Spinal cord (tissue), 10 donors: ENCODE measurements at places on chromosomes 2 and 18.

- no peak for DNase-seq
Measured at GRCh38 chr2:223846515-223846914, 9.1 kb upstream of the AP1S3 start.

GRCh38 chr2:166333801-166334200, 41.9 kb downstream of the SCN9A start:
- no peak for DNase-seq

- DNase-seq = no peak
Measured at GRCh38 chr2:138269765-138270164, 231.8 kb upstream of the SPOPL start.

- no peak for DNase-seq
Measured at GRCh38 chr18:36467614-36468013, 170.1 kb downstream of the FHOD3 start.

GRCh38 chr2:238487134-238487533, 60.4 kb downstream of the ASB1 start:
- no peak for DNase-seq

- DNase-seq = no peak
Measured at GRCh38 chr2:170500104-170500503, 215.0 kb upstream of the SP5 start.

GRCh38 chr2:236866542-236867340, 218.9 kb upstream of the COPS8 start:
- DNase-seq = no peak

DNA sequence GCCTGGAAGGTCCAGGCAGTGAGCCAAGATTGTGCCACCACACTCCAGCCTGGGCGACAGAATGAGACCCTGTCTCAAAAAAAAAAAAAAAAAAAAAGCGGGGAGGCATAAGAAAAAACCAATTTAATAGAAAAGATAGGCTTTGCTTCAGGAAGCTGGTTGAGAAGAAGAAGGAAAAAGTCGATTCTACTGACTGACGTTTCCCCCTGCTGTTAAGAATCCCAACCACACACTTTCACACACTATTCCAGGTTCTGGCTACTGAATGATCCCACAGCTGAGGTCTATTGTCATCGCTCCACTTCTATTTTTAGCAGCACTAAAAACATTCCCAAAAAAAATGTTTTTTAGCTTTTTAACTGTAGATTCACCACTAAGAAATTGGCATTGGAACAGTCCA, 6.7 kb upstream of the CHCHD5 start:
- no peak for DNase-seq

DNA sequence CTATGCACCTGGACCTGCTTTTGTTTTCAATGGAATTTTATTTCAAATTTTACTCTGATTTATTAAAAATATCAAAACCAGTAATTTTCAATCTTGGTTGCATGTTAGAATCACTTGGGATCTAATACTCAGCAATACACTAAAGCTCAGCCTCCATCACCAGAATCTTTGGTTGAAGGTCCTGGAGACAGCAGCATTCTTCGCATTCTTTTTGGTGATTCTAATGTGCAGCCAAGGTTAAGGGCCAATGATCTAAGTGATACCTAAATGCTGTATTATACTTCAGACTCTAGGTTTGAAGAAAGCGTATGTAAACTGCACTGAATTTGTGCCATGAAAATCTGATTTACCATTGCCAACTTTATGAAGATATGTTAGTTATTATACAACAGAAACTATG, 493.1 kb downstream of the XIRP2 start:
- DNase-seq = no peak

- no peak for DNase-seq
Measured at GRCh38 chr18:5066380-5066977, 130.6 kb downstream of the AKAIN1 start.

DNA sequence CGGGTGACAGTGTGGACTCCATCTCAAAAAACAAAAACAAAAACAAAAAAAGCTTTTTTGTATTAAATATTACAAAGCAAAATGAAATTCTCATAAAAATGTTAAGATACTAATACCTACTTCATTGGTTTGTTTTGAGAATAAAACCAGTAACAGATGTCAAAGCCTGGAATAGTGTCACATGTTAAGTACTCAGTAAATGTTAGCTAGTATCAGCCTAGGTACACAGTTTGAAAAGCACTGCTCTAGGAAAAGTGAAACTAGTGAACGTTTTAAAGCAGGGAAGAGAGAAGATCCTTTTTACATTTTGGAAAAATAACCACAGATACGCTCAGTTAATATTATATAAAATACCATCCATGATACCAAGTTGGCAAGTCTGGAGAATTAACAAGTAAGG, 37.1 kb upstream of the ADAM17 start:
- DNase-seq = no peak

- DNase-seq = no peak
Measured at GRCh38 chr2:39549718-39550464, 112.8 kb upstream of the MAP4K3 start.

DNA sequence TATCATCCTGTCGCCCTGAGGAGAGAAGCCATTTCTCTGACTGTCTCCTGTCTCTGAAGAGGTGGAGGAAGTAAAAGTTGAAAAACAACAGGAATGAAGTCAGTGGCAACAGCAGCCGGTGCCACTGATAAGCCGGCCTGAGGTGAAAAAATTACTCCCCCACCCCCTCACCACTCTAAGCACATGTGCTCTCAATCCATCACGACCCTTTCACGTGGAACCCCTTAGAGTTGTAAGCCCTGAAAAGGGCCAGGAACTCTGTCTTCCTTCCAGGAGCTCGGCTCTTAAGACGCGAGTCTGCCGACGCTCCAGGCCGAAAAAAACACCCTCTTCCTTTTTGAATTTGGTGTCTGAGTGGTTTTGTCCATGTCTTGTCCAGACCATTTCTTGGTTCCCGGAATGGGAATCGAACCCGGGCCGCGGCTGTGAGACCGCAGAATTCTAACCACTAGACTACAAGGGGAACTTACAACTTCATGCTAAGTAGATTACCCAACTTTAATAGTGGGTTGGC, 40.7 kb upstream of the TRIM43 start:
- no peak for DNase-seq

- no peak for DNase-seq
Measured at GRCh38 chr2:2639251-2640139, 308.4 kb upstream of the MYT1L start.

GRCh38 chr2:60551240-60552077, 2.0 kb downstream of the BCL11A start:
- peak; percentile 81 for DNase-seq

DNA sequence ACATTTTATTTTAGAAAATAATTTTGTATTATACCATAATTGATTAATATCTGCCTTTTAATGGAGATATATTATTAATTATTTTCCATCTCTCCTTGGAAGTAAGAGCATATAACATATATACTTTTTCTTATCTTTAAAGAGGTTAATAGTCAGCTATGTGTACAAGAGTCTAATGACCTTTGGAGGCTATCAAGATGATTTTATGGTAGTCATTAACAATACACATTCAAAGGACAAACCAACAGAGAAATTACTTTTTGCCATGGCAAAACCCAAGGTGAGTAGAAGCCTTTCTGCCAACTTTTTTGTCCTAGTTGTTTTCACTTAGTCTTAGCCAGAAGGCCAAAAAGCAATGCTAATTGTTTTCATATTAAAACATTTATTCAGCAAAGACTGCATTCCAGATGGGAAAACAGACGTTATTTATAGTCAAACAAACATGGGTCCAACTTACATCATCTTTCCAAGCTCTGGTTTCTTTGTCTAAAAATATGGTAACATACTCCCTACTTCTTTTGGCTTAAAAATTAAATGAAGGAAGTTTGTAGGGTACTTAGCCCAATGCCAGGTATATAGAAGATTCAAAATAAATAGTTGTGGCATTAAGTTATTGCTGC, 9.6 kb upstream of the DYNC2LI1 start:
- no peak for DNase-seq

DNA sequence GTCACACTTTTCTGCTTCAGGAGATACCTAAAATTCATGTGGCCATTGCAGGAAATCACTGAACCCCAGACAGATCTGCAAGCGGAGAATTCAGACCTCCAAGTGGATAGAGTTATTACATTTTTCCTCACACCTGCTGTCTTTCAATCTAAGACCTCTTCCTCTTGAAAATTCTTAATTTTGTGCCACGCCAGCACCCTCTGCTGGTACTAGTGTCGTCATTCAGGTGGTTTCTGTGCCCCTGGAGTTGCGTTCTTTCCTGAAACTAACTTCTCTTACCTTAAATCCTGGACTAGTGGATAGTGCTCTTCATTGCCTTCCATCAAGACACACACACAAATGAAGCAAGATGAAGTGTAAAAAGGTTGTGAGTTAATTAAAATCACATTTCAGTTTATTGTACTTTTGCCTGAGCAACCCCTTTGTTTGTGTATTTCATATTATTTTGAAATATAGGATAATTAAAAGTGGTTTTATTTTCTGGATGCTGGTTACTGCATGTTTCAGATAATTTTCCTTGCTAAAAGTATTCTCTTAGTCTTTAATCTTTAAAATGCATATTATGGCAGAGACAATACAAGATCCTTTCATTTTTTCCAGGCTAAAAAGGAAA, 1.6 kb upstream of the DNER start:
- DNase-seq = peak; percentile 75

- peak; percentile 54 for DNase-seq
Measured at GRCh38 chr2:229835596-229836283, 86.1 kb downstream of the TRIP12 start.

DNA sequence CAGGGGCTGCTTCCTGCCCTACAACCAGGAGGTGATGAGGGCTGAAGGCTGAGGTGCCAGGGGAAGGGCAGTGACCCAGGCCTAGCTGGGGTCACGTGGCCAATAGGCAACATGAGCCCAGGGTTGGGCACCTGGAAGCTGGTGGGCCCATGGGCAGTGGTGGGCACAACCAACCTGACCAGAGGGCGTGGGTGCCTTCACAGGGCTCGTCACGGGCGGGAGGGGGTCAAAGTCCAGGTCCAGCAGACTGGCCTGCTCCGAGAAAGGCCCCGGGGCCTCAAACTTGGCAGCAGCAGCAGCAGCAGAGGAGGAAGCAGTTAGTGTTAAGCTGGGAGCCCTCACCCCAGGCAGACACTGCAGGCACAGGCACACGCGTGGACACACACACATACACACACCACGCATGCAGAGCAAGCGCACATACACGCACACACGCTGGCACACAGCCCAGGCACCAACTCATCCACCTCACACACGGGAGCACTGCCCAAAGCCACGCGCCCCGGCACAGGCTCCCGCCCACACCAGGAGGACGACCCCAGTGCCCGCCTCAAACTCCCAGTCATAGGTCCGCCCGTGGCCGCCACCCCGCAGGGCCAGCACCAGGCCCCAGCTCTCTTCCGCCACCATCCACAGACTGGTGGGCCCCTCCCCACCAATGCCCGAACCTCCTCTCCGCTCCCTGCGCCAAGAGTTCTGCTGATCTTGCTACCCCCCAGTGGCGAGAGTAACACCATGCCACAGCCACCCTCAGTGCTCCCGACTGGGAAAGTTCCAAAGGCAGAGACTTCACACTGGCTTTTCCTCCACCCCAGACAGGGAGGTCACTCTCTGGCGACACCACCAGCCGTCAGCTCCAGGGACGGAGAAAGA, 53.0 kb downstream of the BIN1 start:
- no peak for DNase-seq

- no peak for DNase-seq
Measured at GRCh38 chr2:200702044-200702443, 109.7 kb upstream of the BZW1 start.

DNA sequence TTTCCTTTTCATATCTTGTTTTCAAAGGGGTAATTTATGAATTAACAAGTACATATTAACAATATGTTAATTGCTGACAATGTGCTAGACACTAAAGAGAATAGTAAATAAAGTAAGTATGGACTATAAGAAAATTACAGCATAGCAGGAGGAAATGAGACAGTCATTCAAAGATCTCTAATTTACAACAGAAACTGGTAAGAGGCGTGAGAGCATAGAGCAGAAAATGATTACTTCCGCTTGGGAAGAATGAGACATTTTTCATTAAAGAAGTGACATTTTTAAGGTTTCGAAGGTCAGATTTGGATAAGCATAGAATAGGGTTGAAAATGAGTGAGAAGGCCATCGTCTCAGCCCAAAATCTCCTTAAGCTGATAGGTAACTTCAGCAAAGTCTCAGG, 184.4 kb upstream of the SESTD1 start:
- DNase-seq = no peak
